ENCODE measurements at places on chromosomes 6 and 20. TPM values are rescaled to one million over a fixed set of nuclear protein-coding genes. Genes with fewer than 3 reads are reported as not detected.

The SLC2A4RG gene
- polyA plus RNA-seq, result 137 TPM

The GJA10 gene
- not detected for polyA plus RNA-seq

The SLC22A1 gene
- polyA plus RNA-seq, result 0.55 TPM

The RAB5IF gene
- polyA plus RNA-seq, result 56.1 TPM

The WFDC5 gene
- polyA plus RNA-seq, result not detected

The KCNK16 gene
- not detected for polyA plus RNA-seq

The OPN5 gene
- polyA plus RNA-seq, result not detected

The FAM162B gene
- polyA plus RNA-seq, result 9.0 TPM

The LY6G6D gene
- polyA plus RNA-seq, result not detected

The NTSR1 gene
- 0.05 TPM for polyA plus RNA-seq

The FAM209A gene
- 0.33 TPM for polyA plus RNA-seq

The LST1 gene
- polyA plus RNA-seq, result 41.1 TPM

The GPX5 gene
- not detected for polyA plus RNA-seq

The BMP7 gene
- 1.1 TPM for polyA plus RNA-seq

The FLOT1 gene
- polyA plus RNA-seq, result 221 TPM

The HLA-DMA gene
- polyA plus RNA-seq, result 70.0 TPM

The ATG5 gene
- 9.8 TPM for polyA plus RNA-seq

The FAM184A gene
- 1.7 TPM for polyA plus RNA-seq

Data from adipose tissue (tissue), 3 donors.